ENCODE measurements at places on chromosomes 2 and 18.

GRCh38 chr2:61328707-61329251 lies 142.1 kb downstream of the USP34 start:
- DNase-seq = peak; percentile 74

DNA sequence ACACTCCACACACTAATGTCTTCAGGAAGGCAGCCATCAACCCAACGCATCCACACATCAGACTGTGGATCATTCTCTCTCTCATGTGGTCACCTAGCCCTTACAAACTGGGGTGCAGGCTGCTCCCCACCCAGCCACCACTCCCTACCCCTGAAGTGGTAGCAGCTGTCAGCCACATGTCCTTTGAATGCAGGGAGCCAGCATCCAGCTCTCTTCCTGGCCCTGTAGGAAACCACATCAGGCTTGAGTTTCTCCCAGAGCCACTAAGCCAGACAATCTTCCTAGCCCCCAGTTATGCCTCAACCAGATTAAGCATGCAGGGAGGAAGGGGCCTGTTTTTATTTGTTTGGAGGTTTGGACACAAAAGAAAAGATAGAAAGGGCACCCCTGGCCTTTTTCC lies 52.8 kb upstream of the SPP2 start:
- no peak for DNase-seq

DNA sequence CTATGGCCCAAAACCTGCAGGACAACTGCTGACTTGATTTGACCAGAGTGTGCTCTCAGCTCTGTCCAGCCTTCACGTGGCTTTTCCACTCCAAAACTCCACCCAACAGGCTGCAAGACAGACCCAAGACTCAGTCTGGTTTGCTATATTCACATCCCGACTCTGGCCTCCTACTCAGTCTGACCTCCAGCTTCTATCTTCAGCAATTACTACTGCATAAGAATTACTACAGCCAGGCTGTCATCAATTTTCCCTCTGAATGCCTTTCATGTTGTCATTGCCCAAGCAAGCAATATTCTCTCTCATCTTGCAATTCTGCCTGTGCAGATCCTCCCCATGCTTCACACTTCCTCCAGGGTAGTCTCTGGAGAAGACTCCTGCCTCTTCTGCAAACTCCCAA lies 53.6 kb upstream of the GYPC start:
- no peak for DNase-seq

DNA sequence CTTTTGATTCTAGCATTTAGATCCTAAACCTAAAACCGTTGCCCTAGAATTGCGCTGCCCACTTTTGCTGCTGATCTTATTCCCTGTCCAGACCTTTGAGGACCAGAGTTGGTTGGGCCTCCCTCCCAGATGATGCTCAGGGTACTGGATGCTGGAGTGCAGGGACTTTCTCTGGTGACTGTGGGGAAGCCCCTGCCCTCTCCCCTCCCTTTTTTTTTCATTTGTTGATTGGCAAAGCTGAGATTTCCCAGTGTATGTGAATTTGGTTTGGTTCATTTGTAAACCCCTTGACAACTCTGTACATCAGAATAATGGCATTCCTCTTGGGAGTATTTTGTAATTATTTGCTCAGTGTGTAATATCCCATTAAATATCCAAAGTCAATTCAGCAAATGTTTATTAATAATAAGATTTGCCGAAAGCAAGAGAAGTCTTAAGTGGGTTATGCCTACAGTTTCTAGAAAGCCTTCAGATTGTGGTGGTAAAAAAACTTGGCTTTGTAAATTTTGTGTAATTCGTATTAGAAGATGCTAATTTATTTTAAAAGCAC lies 28.3 kb downstream of the RAB31 start:
- no peak for DNase-seq

- no peak for DNase-seq
Measured at GRCh38 chr2:206739271-206739670, 21.1 kb upstream of the DYTN start.

DNA sequence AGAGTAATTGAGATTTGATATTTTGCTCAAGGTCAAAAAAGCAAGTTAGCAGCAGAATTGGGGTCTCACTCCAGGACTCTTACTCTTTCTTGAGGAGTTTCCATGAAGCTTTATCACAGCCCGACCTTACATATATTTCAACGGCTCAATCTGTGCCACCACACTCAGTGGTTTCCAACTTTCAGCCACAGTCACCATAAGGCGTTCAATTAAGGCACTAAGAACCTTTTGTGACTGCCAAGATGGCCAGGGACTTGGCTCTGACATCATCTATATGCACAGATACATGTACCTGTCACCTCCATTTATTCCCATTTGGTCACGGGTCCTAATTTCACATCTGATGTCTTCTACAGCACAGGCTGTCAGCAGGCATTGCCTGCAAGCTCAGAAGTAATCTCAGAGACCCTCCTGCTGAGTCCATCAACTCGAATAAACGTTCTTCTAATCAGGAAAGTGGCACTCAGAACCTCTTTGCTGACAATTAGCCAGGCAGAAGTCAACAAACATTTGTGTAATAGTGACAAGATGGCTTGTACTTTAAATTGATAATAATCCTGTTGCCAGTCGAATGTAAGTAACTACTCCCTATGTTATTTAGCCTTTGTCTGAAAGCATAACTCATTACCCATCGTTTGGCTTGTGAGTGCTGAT lies 16.1 kb downstream of the DYTN start:
- no peak for DNase-seq

Data from AG09309 (cell line).